NCI-H2107 (cell line): ENCODE measurements at places on chromosomes 6 and 20.

DNA sequence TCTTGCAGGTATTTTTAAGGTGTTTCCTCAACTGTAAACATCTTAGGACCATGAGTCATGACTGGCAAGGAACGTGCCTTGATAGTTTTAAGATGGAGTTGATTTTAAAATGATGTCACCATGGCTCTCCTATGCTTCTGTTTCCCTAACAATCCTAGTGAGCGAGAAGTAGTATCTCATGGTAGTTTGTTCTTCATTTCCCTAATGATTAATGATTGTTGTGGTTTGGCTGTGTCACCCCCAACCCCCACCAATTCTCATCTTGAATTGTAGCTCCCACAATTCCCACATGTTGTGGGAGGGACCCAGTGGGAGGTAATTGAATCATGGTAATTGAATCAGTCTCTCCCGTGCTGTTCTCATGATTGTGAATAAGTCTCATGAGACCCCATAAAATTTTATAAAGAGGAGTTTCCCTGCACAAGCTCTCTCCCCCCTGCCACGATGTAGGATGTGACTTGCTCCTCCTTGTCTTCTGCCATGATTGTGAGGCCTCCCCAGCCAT lies 16.8 kb upstream of the BNIP5 start:
- no peak for DNase-seq

DNA sequence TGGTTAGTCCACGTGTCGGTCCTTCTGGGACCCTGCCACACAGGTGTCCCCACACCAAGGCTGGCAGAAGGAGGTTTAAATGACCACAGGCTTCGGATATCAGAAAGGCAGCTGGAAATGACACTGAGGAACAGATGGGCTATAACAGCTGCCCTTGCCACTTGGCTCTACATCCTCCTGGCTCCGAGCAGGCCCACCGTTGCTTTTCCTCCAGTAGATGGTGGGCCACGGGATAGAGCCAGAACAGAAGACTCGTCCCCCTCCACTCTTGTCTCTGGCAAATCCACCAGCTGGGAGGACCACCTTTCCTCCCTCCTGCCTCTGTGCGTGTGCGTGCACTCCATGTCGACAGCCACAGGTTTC lies 17.6 kb downstream of the WRNIP1 start:
- no peak for DNase-seq

DNA sequence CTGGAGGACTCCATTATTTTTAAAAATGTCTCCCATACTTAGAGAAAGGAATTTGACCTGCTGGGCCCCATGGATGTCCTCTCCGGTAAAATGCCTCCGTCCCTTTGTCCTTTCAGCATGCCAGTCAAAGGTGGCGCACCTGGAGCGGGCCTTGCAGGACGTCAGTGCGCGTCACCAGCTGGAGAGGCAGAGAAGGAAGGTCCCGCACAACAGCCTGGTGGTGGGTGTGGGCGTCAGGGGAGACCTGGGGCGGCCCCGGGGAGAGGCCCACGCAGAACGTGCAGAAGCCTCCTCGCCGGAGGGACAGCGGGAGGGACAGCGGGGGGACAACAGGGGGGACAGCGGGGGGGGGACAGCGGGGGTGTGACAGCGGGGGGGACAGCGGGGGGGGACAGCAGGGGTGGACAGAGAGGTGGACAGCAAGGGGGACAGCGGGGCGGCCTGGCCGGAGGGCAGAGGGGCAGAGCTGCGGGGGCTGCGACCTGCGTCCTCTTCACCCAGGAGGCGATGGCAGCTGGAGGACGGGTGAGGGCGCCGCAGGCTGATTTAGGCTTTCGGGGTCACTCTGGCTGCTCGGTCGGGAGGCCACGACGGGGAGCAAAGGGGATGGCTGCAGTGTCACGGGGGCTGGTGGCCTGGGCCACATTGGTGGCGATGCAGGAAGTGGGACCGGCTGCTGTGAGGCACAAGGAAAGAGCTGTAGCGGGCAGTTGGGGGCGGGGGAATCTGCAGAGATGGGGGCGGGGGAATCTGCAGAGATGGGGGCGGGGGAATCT lies 859 bp upstream of the KIF25 start:
- DNase-seq = no peak

- peak; percentile 92 for DNase-seq
Observed at GRCh38 chr6:153145591-153145990, 14.5 kb upstream of the RGS17 start.

DNA sequence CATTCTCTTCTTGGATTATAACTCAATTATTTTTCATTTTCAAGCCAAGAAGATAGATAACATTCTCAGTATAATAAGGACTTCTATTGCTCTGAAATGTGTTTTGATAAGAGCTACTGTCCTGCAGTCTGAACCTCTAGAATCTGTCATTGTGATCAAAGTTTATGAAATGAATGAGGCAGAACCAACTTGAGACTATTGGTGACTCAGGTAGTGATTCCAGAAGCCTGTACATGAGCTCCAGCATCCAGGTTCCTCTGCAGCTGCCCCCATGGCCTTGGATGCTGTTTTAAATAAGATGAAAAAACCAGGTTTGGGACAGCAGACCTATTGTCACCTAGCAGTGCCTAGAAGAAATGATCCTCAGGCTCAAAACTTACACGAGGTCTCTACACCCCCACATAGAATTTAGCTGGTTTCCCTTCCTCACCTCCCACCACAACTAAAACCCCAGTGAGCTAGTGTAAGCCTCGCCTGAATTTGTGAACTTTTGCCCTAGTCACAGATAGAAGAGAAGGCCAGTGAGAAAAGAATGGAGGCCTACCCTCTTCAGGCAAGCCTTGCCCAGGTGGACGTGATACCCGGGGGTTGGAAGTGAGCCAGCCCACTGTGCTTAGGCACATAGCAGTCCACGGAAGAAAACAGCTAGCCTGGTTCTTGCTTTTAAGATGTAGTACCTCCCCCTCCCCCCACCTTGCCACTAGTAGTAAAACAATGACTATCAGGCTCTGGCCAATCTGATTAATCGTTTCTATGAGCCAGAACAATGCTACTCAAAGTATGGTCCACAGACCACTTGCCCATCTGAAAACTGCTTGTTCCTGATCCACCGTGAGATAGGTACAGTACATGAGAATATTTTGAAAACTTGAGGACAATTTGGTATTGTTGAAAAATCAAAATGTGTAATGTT lies 73.0 kb upstream of the SYNJ2 start:
- no peak for DNase-seq

GRCh38 chr6:35177157-35177556 lies 36.0 kb upstream of the TCP11 start:
- DNase-seq = no peak

DNA sequence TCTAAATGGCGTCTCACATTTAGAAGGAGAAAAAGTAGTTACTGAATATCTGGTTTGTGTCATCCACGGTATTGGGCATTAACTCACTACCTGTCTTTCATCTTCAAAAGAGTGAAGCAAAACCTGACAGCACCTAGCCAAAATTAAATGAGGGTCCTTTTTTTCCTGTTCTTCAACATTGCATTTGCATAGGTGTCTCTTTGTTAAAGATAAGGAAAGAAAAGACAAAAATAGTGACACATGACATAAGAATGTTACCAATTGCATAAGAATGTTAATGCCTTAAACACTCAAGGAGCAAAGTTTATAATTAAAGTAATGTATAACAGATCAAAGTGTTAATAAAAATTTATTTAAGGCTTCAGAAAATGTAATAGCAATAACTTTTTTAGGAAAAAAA lies 61.4 kb upstream of the MANEA start:
- no peak for DNase-seq

DNA sequence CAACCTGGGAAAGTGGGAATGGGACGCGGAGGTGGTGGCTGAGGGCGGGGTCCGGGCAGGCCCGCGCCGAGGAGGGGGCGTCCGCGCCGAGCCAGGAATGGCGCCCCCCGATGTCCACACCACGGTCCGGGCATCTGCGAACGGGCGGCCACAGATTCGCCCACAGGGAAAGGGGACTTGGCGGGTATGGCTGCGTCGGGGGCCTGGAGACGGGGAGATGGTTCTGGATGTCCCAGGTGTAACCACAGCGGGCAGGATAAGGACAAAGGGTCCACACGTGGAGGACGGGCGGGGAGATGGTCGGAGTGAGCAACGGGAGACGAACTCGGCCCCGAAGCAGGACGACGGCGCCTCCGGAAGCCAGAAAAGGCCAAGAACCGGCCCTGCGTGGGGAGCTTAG lies 124.6 kb downstream of the WDR27 start:
- DNase-seq = no peak

DNA sequence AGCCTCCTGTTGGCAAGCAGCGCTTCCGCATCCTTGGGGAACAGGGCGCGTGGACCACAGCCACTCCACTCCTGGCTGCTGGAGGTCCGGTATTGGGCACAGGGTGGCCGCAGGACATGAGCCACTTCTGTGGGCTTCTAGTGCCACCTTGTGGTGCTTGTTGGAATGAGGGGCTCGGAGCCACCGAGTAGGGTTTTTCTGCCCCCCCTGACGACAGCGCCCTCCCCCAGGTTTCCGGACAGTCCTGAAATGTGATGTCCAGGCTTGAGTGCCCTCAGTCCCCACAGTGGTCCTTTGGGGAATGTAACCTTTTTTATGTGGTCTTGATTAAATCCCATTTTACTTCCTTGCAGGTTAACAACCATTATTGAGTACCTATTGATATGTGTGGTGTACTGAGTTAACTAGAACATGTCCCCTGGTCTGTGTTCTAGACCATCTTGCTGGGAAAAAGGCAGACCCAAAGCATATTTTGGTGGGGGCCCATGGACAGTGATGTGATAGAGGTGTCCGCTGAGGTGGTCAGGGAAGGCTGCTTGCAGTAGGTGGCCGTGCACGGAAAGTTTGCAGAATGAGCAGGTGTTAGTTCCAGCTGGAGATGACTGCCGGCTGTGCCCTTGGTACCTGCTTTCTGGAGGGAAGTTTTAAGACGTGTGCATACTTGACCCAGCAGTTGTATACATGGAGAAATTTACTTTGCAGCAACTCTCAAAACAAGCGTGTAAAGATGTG lies 70.0 kb downstream of the PTPN1 start:
- no peak for DNase-seq

GRCh38 chr20:17806739-17807441 lies 107.1 kb downstream of the BANF2 start:
- DNase-seq = no peak

GRCh38 chr6:31378721-31379103 lies 21.7 kb upstream of the HLA-B start:
- no peak for DNase-seq

GRCh38 chr20:1952737-1953530 lies 40.9 kb downstream of the PDYN start:
- no peak for DNase-seq

GRCh38 chr20:39111359-39112177 lies 149.4 kb downstream of the DHX35 start:
- DNase-seq = no peak
